GM23248 (cell line): ENCODE measurements at places on chromosomes 7 and 10.

GRCh38 chr10:117967149-117967650 is 79.5 kb downstream of the RAB11FIP2 start:
- DNase-seq: no peak
- no peaks in the 10 kb centered on the region for H3K36me3 ChIP-seq
- H3K4me1 ChIP-seq: no peaks in the 10 kb centered on the region
- H3K4me3 ChIP-seq: no peak overlapping the region

- H3K4me1 ChIP-seq: no peaks in the 10 kb centered on the region
- no peak for DNase-seq
- H3K36me3 ChIP-seq: no peaks in the 10 kb centered on the region
- no peak overlapping the region for H3K27ac ChIP-seq
- H3K4me3 ChIP-seq: no peak overlapping the region
- 0 out of 2 replicates have a peak, but pooled peaks cover 3% of the 10 kb centered on the region for H3K27me3 ChIP-seq
Measured at GRCh38 chr7:148486937-148487336, 103.6 kb upstream of the C7orf33 start.

DNA sequence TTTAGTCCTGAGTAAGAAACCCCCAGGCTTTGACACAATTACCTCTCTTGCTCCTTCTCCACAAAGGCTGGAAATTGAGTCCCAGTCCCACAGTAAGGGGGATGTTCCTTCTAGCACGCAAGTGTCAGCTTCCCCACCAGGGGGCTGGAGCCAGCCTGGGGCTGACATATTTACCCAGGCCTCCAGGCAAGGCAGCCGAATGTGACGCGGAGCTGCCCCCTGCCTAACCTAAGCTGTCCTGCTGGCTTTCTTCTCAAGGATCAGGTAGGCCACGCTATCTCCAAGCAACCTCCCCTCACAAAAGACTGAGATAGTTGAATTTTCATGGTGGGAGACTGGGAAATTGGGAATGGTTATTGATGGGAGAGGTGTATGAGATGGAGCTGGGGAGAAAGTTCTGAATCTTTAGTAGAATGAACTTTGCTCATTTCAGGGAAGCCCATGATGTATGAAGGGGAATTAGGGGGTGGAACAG is 19.2 kb upstream of the BMPER start:
- no peaks in the 10 kb centered on the region for H3K27me3 ChIP-seq
- H3K36me3 ChIP-seq: no peaks in the 10 kb centered on the region
- no peak overlapping the region for H3K4me3 ChIP-seq
- H3K4me1 ChIP-seq: peaks cover 17% of the 10 kb centered on the region
- no peak overlapping the region for H3K27ac ChIP-seq

DNA sequence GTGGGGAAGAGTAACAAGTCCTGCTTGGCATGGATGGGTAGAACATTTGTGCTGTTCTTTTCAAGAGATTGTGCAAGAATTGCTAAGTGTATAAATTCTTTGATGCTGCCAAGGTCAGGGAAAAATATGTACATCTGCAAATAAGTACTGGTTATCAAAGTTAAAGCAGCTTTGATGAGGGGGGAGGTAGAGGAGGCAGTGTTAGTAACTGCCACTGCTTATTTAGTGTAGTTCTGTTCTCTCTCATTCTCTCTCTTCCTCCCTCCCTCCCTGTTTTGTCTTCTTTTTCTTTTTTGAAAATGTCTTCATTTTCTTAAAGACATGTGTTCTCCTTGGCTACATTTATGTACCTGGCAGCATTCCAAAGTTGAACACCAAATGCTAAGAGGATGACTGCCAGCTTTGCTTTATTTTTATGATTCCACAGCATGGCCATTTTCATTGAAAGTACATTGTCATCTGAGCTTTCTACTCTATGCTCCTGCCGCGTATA is 18.6 kb downstream of the CACNB2 start:
- no peaks in the 10 kb centered on the region for H3K36me3 ChIP-seq
- H3K27me3 ChIP-seq: no peaks in the 10 kb centered on the region
- peak overlapping the region; percentile 62 for H3K27ac ChIP-seq
- peak overlapping the region; percentile 52 for H3K4me3 ChIP-seq
- peaks cover 45% of the 10 kb centered on the region for H3K4me1 ChIP-seq
- DNase-seq: peak; percentile 59

- peak; percentile 97 for DNase-seq
- H3K36me3 ChIP-seq: no peaks in the 10 kb centered on the region
- H3K27ac ChIP-seq: peak overlapping the region; percentile 4; the same call in 1 of the 2 replicates
Measured at GRCh38 chr7:26705567-26705966, 158.8 kb downstream of the SKAP2 start.

DNA sequence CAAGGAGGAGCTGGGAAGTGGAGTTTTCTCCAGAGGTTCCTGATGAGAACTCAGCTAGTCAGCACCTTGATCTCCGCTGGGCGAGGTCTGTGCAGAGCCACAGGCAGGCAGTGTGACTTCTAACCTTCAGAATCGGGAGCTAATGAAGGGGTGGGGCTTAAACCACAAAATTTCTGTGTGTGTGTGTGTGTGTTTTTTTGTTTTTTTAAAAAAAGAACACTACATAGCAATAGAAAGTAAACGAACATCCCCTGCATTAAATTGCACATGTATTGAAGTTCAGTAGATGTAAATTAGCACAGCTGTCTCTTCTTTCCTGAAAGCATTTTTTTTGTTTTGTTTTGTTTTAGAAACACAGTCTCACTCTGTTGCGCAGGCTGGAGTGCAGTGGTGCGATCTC is 46.2 kb downstream of the RBM17 start:
- no peaks in the 10 kb centered on the region for H3K36me3 ChIP-seq
- no peak overlapping the region for H3K27ac ChIP-seq
- no peak overlapping the region for H3K4me3 ChIP-seq

DNA sequence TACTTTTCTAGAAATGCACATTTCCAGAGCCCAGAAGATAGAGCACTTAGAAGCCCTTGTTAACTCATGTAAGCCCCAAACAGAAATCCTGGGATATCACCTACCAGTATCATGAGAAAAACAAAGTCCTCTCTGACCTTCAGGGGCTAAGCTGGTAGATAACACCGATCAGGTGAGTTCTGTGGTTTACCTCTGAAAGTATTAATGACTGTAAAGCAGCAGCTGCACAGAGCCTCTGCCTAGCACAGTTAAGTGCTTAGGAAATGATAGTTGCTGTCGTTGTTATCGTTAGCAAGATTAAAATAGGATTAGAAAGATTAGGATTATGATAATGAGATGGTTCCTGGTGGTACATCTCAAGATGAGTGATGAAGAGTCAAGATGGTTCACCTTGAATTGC is 64.9 kb downstream of the PLXNA4 start:
- no peak overlapping the region for H3K27ac ChIP-seq
- DNase-seq: no peak
- H3K27me3 ChIP-seq: no peaks in the 10 kb centered on the region
- H3K4me3 ChIP-seq: no peak overlapping the region

GRCh38 chr7:132544999-132545398 is 31.3 kb downstream of the PLXNA4 start:
- no peak overlapping the region for H3K27ac ChIP-seq
- H3K27me3 ChIP-seq: no peaks in the 10 kb centered on the region
- peaks cover 11% of the 10 kb centered on the region; the same call in 1 of the 2 replicates for H3K4me1 ChIP-seq
- no peak for DNase-seq
- H3K36me3 ChIP-seq: no peaks in the 10 kb centered on the region
- no peak overlapping the region for H3K4me3 ChIP-seq

DNA sequence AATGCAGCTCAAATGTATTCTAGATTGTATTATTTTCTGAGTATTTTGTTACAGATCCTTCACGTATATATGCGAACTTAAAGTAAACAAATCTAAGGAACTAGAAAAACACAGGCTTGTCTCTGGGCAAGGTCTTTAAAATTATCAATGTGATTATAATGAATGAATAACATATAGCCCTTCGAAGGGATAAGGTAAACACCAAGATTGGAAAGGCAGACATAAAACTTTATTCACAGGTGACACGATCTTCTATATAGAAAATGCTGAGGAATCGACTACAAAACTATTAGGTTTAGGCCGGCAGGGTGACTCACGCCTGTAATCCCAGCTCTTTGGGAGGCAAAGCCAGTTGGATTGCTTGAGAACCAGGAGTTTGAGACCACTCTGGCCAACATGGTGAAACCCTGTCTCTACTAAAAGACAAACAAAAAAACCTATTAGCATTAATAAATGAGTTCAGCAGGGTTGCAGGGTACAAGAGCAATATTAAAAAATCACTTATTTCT is 80.4 kb downstream of the CNNM2 start:
- H3K27ac ChIP-seq: no peak overlapping the region
- H3K36me3 ChIP-seq: no peaks in the 10 kb centered on the region
- no peaks in the 10 kb centered on the region for H3K27me3 ChIP-seq

GRCh38 chr7:43513251-43513650 is 69.7 kb upstream of the STK17A start:
- no peak overlapping the region for H3K4me3 ChIP-seq
- H3K36me3 ChIP-seq: no peaks in the 10 kb centered on the region
- no peaks in the 10 kb centered on the region for H3K27me3 ChIP-seq
- no peak for DNase-seq

GRCh38 chr10:21449288-21449966 is 76.1 kb downstream of the SKIDA1 start:
- H3K27ac ChIP-seq: no peak overlapping the region
- H3K27me3 ChIP-seq: no peaks in the 10 kb centered on the region
- H3K4me3 ChIP-seq: no peak overlapping the region
- no peaks in the 10 kb centered on the region for H3K4me1 ChIP-seq
- no peaks in the 10 kb centered on the region for H3K36me3 ChIP-seq

- no peak overlapping the region for H3K27ac ChIP-seq
- no peaks in the 10 kb centered on the region for H3K27me3 ChIP-seq
- H3K4me1 ChIP-seq: 0 out of 2 replicates have a peak, but pooled peaks cover 4% of the 10 kb centered on the region
Measured at GRCh38 chr10:132385389-132385667, 11.7 kb upstream of the PWWP2B start.

GRCh38 chr10:11014671-11015445 is 2.8 kb upstream of the CELF2 start:
- no peaks in the 10 kb centered on the region for H3K36me3 ChIP-seq
- H3K27me3 ChIP-seq: peaks cover 18% of the 10 kb centered on the region
- H3K27ac ChIP-seq: no peak overlapping the region
- no peak for DNase-seq

- no peaks in the 10 kb centered on the region for H3K27me3 ChIP-seq
- no peaks in the 10 kb centered on the region for H3K4me1 ChIP-seq
- H3K36me3 ChIP-seq: no peaks in the 10 kb centered on the region
Measured at GRCh38 chr7:143172354-143172753, 10.9 kb upstream of the TAS2R39 start.

- H3K4me1 ChIP-seq: peaks cover 28% of the 10 kb centered on the region
- H3K4me3 ChIP-seq: no peak overlapping the region
- no peaks in the 10 kb centered on the region for H3K36me3 ChIP-seq
- H3K27me3 ChIP-seq: no peaks in the 10 kb centered on the region
- no peak for DNase-seq
Measured at GRCh38 chr10:113524120-113524519, 28.7 kb upstream of the HABP2 start.

DNA sequence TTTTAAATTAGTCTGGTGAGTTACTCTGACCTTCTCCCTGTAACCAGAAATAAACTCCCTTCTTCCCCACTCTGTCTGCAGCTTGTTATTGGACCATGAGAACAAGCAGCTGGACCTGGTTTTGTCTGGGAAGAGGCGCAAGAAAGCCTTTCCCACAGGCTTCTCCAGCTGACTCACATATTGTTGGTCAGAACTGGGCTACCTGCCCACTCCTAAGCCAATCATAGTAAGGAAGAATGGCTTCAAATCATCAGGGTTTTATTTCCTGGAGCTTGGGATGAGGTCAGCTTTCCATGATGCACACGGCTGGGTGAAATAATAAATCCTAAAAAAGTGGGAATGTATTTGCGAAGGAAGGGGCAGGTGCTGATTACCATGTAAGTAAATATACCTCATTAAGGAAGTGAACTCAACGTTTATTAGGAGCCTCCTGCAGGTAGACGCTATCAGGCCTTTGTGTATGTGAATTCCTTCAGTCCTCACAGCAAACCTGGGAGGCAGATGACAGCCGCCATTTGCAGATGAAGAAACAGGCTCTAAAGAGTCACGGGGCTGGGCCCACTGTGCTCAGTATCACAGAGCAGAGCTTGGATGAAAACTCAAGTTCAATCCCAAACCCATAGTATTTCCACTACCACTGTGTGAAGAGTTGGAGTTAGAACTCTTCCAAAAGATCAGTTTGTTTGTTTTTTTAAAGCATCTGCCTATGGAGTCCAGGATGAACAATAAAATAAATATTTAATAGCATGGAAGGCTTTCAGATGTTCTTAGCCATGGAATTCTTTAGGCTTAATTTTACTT is 32.8 kb downstream of the IL15RA start:
- peak overlapping the region; percentile 48 for H3K4me3 ChIP-seq
- no peaks in the 10 kb centered on the region for H3K27me3 ChIP-seq
- peak overlapping the region; percentile 100 for H3K27ac ChIP-seq
- peak; percentile 99 for DNase-seq

GRCh38 chr10:80271416-80271815 is 18.0 kb downstream of the MAT1A start:
- no peak overlapping the region for H3K27ac ChIP-seq
- H3K4me1 ChIP-seq: no peaks in the 10 kb centered on the region
- no peak for DNase-seq
- no peak overlapping the region for H3K4me3 ChIP-seq
- peaks cover 7% of the 10 kb centered on the region for H3K27me3 ChIP-seq

DNA sequence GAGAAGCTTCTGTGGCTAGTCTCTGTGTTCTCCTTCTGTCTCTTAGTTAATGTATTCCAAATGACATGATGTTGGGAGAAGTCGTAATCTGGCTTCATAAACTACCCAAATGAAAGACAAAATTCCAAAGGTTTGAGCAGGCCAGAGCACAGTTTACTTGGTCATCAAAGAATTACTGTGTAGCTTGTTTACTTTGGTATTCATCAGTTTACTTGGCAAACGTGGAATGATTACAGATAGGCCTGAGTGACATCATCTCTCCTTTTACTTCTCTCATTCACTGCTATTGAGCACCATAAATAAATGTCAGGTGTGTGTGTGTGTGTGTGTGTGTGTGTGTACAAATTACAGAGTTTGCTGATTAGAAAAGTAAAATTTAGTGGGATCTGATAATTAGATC is 327.3 kb downstream of the PHTF2 start:
- no peaks in the 10 kb centered on the region for H3K4me1 ChIP-seq
- H3K27me3 ChIP-seq: no peaks in the 10 kb centered on the region
- H3K27ac ChIP-seq: no peak overlapping the region

- no peaks in the 10 kb centered on the region for H3K36me3 ChIP-seq
- H3K4me3 ChIP-seq: no peak overlapping the region
- peak; percentile 72 for DNase-seq
- no peak overlapping the region for H3K27ac ChIP-seq
- no peaks in the 10 kb centered on the region for H3K27me3 ChIP-seq
Measured at GRCh38 chr7:121288894-121289293, 39.9 kb upstream of the WNT16 start.

DNA sequence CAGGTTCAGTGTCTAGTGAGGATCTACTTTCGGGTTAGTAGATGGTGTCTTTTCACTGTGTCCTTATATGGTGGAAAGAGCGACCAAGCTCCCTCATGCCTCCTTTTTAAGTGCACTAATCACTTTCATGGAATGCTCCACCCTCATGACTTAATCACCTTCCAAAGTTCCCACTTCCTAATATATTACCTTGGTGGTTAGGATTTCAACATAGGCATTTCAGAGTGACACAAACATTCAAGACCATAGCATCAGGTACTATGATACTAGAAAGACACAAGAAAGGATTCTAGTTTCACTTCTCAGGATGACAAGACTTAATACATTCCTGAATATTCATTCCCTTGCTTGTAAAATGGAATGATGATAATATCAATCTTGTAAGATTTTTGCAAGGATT is 119.1 kb upstream of the FAM3C start:
- H3K36me3 ChIP-seq: no peaks in the 10 kb centered on the region
- H3K27ac ChIP-seq: no peak overlapping the region
- DNase-seq: no peak
- peaks cover 18% of the 10 kb centered on the region for H3K27me3 ChIP-seq
- H3K4me1 ChIP-seq: no peaks in the 10 kb centered on the region; the same call in 1 of the 2 replicates
